Kidney epithelial cell (primary cell): ENCODE measurements at places on chromosomes 1 and 21. TPM values are rescaled to one million over a fixed set of nuclear protein-coding genes. Genes with fewer than 3 reads are reported as not detected.

DNA sequence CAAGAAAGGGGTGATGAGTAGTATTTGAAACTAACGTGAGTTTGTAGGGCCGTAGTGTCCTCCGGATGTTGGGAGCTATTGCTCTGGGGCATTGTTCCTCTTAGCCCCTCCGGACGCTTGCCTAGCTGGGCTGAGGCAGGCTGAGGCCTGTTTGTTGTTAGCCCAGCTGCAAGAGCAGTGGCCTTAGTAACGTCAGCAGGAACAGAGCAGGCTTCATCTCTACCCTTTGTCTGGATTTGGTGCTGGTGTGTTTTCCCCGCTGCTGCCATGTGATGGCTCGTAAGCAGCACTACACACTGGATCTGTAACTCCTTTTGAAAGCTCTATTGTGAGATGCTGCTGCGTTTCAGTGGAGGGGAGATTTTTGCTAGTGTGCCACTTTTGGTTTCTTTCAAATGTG is 57.6 kb downstream of the DNM3 start:
- no peak for DNase-seq

DNA sequence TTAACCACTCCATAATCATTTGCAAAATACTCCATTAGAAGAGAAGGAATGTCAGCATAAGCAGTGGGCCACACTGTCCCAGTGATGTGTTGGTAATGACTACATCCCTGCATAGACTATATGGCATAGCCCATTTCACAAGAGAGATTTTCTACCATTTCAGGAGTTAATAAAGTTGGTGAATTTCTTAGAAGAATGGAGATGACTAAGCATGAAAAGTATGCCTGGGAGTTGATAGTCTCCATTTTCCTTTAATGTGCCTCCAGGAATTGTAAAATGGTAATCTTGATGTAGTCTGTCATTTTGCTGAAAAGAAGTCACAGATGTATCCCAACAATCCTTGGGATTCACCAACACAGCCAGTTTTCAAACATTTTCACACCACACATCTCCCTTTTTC is 608.8 kb upstream of the CHRM3 start:
- no peak for DNase-seq

- no peak for DNase-seq
These were observed 5.7 kb upstream of the IVL start for GRCh38 chr1:152902636-152903035.

DNA sequence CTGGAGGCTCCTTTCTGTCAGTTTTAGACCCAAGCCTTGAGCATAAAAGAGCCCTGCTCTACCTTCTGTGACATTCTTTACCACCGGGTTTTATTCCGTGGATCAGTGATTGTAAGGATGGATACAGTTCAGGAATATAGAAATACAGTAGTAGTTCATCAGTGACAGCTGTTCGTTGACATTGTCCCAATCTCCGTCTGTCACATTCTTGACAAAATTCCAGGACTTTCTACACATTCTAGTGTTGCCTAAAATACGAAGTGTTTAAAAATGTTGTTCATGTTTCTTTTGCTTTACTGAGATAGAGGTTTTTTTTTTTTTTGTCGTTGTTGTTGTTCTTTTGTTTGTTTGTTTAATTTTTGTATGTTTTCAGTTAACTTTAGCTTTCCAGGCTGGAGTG is 29.9 kb downstream of the MAP10 start:
- no peak for DNase-seq

Gene FRRS1
- total RNA-seq = 1.3 and 2.7 TPM in 2 replicates
